ENCODE measurements at places on chromosomes 16 and 17.
A peak's percentile ranks its signal among the peaks of the same experiment; 100 is the strongest.

DNA sequence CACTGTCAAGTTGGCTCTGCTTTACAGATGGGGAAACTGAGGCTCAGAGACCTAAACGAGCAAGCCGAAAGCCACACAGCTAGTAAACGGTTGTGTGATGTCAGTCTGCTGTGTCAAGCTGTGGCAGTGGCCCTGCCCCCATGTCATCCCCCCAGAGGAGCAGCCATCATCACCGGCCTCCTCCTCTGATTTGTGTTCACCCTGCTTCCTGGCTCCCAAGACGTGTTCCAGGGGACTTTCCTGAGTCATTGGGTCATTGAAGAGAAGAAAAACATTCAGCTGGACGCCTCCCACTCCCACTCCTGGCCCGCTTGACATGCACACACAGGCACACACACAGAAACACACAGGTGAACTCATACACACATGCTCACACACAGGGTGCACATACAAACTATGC lies 54.0 kb upstream of the CIBAR2 start:
- DNase-seq, result no peak

DNA sequence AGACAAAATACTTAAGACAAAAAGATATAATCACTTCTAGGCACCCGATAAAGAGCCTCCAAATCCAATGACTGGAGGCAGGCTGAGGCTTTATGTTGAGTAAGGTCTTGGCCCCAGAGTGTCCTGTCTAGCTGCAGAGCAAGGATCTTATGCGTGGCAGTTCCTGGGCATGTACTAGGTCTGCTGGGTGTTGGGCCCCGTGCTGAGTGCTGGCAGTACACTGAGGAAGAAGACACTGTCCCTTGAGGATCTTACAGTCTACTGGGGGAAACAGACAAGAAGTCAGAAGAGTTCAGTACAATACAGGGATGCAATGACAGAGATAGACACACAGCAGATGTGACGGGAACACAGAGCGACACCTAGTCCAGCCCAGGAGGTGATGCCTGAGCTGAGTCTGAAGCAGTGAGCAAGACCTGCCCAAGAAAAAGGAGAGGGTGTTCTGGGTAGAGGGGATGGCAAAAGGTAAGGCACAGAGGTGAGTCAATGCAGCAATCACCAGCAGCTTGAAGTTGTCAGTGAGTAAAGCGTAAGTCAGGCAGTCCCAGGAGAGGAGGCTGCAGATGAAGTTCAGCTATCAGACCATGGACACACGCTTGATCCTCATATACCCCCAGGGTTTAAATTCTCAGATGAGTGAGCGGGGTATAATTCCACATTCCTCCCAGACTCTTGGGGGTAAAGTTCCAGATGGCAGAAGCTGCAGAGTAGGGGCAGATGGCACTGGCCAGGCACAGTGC lies 18.1 kb downstream of the MAP3K14 start:
- no peak for DNase-seq

GRCh38 chr17:73224663-73225305 lies 31.9 kb downstream of the COG1 start:
- no peak for DNase-seq

DNA sequence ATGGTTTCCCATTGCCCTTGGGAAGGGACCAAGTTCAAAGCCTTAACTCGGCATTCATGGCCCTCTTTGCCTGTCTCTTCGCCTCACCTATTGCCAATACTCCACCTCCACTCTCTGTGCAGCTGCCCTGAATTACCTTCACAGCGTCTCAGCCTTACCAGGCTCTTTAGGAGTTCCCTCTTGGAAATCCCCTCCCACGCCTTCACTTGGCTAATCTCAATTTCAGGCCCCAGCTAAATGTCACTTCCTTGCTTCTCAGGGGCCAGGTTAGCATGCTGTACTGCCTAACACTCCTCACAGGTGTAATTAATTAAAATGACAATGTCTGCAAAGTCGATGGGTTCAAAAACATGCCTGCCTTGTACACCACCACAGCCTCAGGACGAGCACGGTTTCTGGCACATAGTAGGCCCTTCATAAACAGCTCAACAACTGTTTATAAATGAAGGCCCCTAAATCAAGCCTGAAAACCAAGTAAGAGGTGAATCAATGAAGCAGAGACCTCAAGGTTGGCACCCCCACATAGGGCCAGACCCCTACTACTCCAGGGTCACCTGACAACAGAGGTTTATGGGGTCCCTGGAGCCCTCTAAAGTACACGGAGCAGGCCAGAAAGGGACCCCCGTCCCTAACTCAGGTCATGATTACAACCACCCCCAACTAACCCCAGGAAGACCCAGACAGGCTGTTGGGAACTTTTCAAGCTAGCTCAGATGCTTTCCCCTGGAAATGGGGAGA lies 11.2 kb upstream of the EEF2K start:
- no peak for DNase-seq

DNA sequence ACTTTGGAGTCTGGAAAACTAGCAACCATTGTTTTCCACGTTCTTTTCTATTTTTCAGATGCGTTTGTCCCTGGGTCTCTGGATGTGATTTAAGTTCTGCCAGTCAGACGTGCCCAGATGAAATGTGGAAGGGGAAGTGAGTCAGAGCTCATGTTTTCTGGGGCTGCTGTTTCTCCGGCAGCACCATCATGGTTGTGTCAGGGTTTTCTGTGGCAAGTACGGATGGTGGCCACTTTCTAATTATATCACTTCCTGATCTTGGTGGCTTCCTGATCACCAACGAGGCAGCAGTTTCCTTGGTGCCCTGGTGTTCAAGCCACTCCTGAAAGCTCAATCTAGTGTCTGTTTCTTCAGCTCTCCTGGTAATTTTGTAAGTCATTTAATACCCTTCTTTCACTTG lies 31.4 kb upstream of the PMFBP1 start:
- peak; percentile 46 for DNase-seq

DNA sequence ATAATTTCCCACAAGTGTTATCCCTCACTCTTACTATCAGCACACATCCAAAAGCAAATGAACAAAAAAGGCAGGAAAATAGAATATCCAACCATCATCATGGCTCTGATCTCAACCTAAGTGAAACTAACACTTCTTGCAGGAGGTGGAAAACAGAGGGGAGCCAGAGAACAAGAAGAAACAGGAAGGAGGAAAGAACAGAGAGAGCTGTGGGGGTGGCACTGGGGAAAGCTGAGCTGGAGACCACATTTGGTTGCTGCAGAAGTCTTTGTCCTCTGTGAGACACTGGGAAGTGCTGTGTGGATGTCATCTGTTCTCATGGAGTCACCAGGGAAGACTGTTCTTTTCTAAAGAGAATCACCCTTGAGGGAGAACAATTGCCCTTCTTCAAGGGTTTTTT lies 34.7 kb downstream of the GRB7 start:
- DNase-seq, result no peak

DNA sequence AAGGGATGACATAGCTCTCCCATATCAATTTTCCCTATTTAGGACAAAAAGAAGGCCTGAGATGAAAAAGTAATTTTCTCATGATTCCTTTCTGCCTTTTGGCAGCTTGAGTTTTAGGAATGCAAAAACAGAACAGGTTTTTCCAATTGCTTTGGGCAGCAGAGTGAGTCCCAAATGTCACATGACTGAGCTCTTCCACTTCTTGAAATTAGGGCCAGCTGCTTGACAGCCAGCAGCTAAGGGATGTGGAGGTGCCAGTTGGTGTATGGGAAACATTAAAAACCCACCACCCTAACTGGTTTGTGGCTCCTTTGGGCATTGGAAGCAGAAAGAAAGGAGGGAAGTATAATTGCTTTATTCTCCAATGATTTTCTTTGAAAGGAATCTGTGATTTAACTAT lies 133.8 kb upstream of the FAM20A start:
- no peak for DNase-seq

DNA sequence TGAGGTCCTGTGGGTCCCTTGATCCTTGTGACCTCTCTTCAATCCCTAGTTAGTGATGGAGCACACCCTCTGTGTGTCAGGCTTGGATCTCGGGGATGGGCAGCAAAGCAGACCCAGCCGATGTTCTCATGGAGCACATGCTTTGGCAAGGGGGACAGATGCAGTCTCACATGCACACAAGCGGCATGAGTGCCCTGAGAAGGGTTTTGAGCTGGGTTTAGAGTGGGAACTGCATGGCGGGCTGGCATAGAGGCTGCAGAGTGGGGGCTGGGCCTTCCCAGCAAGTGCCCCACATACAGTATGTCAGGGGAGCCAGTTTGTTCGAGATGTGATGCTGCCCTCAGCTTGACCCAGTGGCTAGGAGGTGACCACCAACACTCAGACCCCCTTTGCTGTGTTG lies 41.6 kb downstream of the B9D1 start:
- DNase-seq, result no peak

DNA sequence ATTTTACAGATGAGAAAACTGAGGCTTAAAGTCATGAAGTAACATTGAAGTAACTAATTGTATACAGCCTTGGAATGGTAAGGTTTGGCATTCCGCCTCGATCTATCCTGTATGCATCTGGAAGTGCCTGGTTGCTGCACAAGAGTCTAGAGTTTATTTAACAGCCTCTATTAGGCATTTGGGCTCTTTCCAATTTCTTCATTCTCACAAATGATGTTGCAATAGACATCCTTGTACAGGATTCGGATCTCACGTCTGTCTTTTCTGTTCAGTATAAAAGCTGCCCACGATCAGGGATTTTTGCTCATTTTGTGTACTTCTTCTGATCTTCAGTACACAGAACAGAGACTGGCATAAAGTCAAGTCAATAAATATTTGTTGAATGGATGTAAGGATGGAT lies 100.5 kb downstream of the AIPL1 start:
- DNase-seq, result no peak

DNA sequence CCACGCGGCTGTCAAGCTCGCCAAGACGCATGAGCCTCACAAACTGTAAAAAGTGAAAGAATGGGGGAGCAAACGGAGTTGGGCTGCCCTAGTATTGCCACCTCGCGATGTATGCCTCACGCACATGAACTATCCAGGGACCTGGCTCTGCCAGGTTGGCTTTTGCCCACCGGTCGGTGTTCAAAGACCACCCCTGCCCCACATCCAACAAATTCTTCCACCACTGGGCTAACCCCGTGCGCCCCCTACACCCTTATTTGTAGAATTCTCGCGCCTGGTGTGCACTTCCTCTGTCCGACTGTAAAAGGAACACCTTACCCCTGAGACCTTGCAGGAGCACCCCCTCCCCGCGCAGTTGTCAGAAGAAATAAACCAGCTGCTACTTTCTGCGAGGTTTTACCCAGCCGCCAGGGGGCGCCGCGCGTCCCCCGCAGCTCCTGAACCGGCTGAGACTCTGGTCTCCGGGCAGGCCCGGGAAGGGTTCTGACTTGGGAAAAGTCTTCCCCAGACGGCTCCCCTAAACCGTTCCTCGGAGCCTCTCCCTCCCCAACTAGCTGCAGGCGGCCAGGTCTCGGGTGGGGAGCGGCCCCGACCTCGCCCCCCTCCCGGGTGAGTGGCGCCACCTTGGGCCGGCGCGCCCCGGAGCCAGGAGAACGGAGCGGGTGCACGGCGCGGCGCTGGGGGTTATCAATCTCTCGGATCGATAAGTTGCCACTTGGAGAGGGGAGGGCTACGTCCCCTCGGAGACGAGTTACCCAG lies 1.7 kb upstream of the ZNF423 start:
- DNase-seq, result no peak

GRCh38 chr17:59219992-59220327 lies 351 bp upstream of the GDPD1 start:
- DNase-seq, result no peak

DNA sequence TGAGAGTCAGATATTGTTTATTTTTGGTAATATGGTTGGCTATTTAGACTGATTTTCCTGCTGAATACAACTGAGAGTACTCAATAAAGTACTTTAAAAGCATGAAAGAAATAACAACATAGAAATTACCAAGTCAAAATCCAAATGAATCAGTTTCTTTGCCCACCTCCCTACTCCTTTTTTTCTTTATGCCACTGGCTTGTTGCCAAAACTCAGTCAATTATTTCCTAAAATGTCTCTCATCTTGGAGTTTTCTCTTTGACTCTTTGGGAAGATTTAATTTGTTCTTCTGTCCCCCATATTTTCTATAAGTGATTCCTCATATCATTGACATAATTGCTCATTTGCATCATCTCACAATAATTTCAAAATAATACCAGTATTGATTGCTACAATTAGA lies 2.6 kb upstream of the OMG start:
- DNase-seq, result no peak

DNA sequence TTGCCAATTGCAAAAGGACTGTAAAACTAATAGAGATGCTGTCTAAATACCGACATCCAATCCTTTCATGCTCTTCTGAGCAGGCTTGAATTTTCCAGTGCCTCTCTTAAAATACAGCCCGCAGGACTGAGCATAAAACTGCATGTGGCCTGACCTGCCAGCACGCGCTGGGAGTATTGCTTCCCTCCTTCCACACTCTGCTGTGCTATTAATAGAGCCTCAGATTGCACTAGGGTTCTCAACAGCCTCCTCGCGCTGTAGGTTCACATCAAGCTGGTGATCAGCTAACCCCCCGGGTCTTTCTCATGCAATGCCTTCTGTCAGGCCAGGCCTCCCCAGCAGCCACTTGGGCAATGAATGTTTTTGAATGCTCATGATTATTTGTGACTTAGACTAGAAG lies 14.2 kb upstream of the MSI2 start:
- DNase-seq, result no peak

DNA sequence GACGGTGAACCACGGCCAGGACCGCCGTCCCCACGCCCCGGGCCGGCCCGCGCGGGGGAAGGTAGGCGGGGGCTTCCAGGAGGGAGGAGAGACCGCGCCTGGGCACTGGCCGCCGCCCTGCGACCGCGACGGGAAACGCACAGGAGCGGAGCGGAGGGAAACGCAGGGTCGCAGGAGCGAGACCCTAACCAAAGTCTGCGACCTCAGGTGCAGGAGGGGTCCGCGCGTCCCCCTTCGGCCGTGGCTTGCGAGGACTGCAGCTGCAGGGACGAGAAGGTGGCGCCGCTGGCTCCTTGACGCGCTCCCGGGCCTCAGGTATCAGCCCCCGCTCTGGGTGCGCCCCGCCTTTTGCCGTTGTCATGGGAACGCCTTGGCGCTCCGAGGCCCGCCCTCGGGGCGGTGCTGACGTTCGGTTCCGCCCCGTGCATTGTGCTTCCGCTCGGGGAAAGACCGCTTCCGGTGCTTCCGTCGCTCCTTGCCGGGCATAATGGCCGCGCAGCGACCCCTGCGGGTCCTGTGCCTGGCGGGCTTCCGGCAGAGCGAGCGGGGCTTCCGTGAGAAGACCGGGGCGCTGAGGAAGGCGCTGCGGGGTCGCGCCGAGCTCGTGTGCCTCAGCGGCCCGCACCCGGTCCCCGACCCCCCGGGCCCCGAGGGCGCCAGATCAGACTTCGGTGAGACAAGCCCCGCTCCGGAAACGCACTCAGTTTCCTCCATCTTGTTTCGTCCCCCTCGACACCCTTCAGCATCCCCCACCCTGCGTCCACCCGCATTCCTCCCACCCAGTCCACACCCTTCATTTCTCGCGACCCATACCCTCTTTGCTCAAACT lies at the start of gene OVCA2:
OVCA2 (plus strand) TSS at position 462 of the 829 bp plus-strand sequence; CDS start at position 488, 26 bp downstream.
- peak; percentile 88 for DNase-seq

DNA sequence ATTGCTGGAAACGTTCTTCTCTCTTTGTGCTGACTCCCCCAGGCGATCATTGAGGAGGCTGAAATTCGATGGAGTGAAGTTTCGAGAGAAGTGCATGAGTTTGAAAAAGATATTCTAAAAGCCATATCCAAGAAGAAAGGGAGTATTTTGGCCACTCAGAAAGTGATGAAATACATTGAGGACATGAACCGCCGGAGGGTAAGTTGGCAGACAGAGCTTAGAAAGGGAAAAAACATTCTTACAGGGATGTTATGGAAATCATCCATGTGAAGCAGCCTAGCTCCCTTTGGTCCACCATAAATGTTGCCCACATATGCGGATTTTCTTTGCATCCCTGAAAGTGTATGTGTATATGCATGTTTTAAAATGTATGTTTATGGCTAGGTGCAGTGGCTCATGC lies 36.5 kb downstream of the PRSS54 start:
- no peak for DNase-seq
